ENCODE measurements at places on chromosomes 4 and X. TPM values are rescaled to one million over a fixed set of nuclear protein-coding genes. Genes with fewer than 3 reads are reported as not detected.

CA5B gene
- 0.86 TPM for polyA plus RNA-seq

SLC6A14 gene
- polyA plus RNA-seq = 0.01 TPM

ANK2 gene
- 0.13 TPM for polyA plus RNA-seq

FRMD7 gene
- polyA plus RNA-seq = not detected

NWD2 gene
- polyA plus RNA-seq = not detected

SHROOM4 gene
- polyA plus RNA-seq = 0.08 TPM
